Epithelial cell of esophagus (primary cell): ENCODE measurements at places on chromosomes 5 and 9.

DNA sequence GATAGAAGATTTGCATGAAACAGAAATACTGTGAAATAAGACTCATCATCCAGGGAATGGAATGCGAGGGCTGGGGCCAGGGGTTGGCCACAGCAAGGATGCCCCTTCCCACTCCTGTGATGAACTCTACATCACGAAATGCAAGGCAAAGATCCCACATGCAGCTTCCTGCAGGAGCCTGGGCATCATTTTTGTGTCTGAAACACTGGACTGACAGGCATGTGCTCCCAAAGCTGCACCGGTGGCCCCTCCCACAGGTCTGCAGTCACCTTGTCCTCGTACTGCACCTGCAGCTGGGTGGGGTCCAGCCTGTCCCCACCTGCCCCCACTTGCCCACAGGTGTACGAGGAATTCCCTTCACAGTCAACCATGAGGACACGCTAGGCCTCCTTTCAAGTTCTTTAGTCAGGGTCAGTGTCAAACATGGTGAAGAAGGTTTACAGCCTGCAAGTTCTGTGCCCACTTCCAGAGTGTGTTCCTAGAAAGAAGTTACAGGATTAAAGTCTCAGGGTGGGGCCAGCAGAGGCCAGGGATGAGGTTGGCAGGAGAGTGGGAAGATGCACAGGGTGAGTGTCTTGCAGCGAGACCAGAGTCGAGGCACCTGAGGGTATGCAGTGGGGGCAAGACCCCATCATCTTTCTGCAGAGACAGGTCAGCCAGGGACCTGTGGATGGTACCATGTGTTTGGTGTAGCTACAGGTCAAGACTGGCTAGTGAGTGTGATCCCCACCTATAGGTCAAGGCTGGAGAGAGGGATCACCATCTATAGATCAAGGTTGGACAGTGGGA is 155.0 kb upstream of the IRX2 start:
- no peak for DNase-seq

GRCh38 chr9:135701959-135702721 is at the start of gene KCNT1:
TSS of gene KCNT1 (plus strand) at chr9:135702185. CDS start at chr9:135702259, 74 bp downstream.
- peak; percentile 23 for DNase-seq

GRCh38 chr9:100739208-100739607 is 161.3 kb downstream of the CAVIN4 start:
- peak; percentile 38 for DNase-seq

GRCh38 chr9:18594837-18595236 is 120.9 kb downstream of the ADAMTSL1 start:
- peak; percentile 23 for DNase-seq

DNA sequence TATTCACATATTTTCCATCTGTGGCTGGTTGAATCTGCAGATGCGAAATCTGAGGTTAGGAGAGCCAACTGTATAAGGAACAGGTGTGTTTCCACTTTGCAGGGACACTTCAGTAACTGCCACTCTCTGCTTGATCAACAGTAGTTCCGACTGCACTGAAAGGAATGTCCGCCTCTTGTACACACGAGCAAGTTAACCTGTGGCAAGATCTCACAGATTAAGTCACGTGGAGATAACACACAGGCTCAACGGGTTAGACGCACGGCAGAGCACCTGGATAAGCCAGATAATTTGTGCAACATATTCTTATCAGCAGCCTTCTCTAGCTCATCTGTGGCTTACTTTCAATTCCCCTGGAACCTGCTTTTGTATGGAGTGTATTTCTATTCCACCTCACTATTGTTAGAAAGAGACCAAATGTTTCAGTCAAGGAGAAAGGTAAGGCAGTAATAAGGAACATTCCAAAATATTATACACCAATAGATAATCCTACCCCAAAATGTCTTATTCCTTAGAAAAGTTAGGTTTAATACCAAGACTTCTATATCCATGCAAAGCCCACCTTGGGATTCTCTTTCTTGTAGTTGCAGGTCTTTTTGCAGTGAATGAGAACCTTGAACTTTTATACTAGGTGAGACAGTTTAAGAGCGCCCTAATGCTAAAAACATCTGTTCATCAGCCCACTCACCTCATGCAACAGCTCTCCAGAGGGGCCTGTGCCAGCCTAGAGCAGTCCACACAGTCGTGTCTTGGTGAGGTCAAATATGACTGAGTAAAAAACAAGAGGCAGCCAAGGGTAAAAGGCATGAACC is 6.5 kb upstream of the C9 start:
- no peak for DNase-seq

DNA sequence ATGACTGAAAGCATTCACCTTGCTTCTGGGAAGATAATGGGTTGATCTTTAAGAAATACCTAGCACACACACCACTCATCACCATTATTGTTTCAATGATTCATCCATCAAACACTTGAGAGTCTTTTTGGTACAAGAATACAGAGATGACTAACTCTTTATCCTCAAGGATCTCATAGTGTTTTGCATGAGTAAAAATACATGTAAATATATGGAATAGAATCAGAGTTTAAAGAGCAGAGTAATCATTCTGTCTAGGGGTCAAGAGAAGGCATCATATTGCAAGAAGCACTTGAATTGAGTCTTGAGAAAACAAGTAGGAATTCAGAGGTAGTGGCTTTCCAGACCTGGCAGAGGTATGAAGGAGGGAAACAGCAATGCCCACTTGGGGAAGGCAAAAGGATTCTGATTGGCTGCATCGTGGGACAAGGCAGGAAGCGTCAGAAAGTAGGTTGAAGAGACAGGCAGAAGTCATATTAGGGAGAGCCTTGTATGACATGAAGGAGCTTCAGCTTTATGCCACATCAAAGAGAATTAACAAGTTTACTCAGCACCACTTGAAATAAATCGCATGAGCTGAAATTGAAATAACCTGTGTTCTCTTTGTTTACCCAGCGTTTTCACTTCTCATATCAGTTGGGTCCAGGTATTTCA is 542.5 kb downstream of the TLE1 start:
- peak; percentile 80 for DNase-seq

DNA sequence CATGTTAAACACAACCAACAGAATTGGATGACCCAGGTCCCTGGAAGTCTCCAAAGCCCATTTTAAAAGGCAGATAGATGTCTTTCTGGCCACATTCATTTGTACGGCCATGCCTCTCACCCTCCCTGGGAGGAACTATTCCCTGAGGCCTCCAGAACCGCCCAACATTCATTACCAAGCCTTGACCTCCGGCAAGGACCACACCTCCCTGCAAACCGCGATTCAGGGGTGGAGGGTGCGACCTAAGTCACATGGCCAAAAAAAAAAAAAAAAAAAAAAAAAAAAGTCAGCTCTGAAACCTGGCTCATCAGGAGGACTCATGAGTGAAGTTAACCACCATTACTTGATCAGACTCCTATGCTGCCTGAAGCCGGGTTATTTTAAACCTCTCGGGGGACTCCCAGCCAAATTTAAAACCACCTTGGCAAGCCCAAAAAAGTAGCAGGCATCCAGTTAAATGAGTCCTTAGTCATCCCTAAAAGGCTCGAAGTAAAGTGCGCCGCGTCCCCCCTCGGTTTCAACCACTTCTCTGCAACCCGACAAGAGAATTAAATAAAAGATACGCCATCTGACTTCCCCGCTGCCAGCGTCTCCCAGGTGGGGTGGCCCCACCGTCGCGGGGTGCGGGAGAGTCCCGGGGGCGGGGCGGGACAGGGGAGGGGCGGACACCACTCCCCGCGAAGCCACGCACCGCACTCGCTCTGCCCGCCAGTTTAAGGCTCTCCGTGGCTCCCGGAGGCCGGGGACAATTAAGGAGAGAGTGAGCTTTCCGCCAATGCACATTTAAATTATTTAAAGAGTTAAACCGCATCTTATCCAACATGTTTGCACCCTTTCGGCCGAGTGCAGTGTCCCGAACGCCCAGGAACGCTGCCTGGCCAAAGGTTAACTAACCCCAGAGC is 2.3 kb downstream of the KLF9 start:
- peak; percentile 79 for DNase-seq

DNA sequence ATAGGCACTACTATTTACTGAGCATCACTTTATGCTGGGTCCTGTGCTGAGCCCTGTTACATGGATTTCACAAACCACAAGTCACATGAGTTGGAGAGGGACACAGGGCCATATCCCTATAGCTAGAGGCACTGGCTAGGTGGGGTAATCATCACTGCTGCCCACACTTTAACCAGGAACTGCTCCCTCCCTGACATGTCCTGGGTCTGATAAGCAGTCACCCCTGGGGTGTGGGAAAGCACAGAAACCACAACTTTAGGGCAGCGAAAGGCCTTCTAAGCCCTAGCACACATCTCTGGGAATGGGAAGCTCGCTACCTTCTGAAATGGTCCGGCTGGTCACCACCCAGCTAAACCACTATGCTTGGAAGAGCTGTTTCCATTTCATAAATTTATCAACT is 15.0 kb downstream of the TBC1D2 start:
- no peak for DNase-seq

DNA sequence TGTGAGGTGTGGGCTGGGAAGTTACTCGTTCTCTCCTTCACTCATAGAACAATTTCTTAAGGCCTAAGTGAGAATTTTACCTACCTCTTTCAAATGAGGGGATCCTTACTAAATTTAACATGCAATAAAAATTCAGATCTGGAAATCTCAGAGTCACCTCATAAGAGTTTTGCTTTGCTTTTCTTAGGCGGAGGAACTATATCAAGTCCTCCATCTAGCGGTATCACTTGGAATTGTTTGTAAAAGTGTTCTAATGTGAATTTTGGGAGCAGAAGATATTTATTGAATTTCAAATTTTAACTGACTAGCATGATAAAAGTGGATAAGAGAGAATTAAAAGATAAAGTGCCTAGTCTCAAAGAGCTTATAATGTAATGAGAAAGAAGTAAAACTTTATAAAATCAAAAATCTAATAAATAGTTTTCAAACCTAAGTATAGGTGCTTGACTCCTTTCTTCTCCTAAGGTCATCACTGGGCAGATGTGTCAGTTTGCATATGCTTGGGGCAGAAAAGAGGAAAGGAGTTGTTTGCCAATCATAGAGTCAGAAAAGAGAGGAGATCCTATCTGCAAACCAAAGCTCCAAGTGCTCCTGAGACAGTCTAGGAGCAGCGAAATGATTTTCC is 145.7 kb upstream of the DAB2 start:
- peak; percentile 55 for DNase-seq

- peak; percentile 76 for DNase-seq
Observed at GRCh38 chr9:99873531-99873930, 32.9 kb upstream of the STX17 start.

DNA sequence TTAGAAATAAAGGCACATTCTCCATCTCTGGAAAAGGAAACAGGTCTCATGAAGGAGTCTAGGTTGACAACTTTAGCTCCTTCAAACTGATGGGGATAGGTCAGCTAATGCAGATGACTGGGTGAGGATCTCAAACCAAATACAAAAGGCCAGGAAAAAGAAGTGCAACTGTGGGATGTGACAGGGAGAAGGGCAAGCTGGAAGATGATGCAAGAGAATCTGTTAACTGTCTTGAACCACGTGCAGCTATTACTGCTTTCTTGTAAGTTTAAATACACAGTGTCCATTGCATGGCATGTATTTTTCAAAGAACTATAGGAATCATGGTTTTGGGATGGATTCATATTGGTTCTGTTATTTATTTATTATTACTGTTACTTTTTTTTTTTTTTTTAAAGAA is 331.8 kb downstream of the NDUFS4 start:
- no peak for DNase-seq

- no peak for DNase-seq
Observed at GRCh38 chr5:179698935-179699615, at the start of gene CANX. TSS of gene CANX (plus strand) at chr5:179698967. CDS start at chr5:179705682, 6,715 bp downstream.

DNA sequence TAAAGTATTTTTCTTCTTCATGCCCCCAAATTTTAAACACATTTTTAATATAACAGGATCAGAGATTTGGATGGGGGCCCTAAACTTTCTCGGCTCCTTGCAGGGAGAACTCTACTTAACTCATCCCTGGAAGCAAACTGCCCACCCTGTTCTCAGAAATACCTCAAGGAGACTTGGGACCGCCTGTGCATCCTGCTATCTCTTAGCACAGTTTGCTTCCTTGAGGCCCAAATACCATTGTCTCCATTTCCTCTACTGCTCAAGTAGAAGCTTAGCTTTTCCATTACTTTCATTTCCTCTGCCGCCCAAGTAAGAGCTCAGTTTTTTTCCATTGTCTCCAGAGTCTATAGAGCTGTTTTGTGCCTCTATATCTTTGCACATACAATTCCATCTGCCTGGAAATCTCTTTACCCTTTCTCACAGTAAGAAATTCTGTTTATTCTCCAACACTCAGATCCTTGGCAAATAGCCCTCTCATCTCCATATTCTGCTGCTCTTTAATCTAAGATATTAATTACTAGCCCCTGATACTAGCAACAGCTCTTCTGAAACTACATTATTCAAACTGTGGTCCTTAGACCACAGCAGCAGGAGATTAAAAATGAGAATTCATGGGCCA is 137.8 kb downstream of the CEMIP2 start:
- DNase-seq, result no peak

- DNase-seq, result no peak
Observed at GRCh38 chr9:74681906-74682305, 184.8 kb downstream of the RORB start.

- DNase-seq, result peak; percentile 91
Observed at GRCh38 chr5:1641560-1642166, 117.9 kb upstream of the LPCAT1 start.

GRCh38 chr5:62982348-62982747 is 403.7 kb downstream of the LRRC70 start:
- no peak for DNase-seq

DNA sequence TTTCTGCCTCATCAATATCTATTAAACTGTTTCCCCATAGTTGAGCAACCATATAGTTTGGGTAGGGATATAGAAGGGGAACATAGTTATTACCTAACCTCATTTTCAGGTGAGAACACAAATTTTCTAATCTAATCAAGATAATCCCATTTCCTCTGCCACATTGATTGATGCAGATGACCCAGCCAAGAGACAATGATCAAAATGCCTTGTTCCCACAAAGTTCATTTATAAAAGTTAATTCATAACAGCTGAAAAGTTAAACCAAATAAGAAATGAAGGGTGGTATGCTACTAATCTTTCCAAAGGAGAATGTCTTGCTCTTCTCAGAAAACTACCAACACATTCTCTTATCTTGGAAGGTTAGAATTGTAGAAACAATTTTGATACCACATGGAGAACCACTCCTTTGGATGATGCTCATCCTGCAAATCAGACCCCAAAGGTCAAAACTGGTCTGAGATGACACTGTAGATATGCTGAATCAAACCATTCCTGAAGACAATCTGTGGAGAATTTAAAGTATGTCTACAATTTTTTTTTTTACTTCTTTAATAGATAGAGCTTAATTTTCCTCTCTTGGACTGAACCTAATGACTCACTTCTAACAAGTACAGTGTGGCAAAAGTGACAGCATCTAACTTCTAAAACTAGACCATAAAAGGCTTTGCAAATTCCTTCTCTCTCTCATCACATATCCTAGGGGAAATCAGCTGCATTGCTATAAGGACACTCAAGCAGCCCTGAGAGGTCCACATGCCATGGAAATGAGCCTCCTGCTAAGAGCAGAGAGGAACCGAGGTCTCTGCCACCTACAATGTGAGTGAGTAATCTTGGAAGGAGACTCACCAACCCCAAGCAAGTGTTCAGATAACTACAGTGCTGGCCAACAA is 586.7 kb upstream of the TUSC1 start:
- peak; percentile 66 for DNase-seq

- DNase-seq, result no peak
Observed at GRCh38 chr9:37908283-37908682, 4.4 kb upstream of the SLC25A51 start.

GRCh38 chr9:80218328-80218727 is 646.6 kb downstream of the TLE4 start:
- DNase-seq, result no peak
